NCI-H460 (cell line): ENCODE measurements at places on chromosomes 2 and 18.
A peak's percentile ranks its signal among the peaks of the same experiment; 100 is the strongest.

DNA sequence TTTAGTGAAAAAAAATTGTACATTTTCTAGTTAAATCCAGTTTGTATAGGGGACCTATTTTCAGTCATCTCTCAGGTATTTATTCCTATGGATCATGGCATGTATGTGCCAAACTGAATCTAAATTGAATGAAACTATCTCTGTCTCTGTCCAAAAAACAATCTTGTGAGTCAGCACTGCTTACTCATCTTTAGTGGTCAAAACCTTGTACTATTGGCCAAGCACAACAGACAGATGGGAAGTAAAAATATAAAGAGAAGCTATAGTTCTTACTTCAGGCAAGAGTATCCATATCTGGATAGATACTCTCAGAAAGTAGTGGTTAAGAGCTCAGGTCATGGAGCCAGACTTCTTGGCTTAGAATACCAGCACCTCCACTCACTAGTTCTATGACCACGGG lies 76.0 kb upstream of the KLHL14 start:
- no peak for DNase-seq

DNA sequence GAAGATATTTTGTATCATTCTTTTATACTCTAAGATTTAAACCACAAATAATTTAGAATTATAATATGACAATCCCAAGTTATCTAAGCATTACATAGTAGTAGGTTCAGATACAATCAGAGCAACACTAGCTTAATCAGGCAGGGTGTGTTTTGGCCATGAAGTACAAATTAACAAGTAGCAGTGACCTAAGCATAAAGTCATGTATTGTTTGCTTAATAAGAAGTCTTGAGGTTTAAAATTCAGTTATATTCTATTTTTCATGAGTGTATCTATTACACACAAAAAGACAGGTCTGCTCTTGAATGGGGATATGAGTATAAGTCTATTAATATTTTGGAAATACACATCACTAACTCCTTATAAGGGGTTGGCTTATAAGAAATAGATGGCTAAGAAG lies 39.9 kb downstream of the DYNAP start:
- DNase-seq: no peak

DNA sequence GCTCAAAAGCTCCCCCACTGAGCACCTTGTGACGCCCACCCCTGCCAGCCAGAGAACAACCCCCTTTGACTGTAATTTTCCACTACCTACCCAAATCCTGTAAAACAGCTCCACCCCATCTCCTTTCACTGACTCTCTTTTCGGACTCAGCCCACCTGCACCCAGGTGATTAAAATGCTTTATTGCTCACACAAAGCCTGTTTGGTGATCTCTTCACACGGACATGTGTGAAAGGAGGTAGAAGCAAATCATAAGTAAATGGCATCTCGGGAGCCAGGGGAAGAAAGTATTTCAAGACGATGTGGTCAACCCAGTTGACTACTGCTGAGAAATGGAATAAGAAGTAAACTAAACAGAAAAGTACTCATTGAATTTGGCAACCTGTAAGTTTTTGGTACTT lies 11.2 kb upstream of the NCKAP1 start:
- DNase-seq: no peak

GRCh38 chr2:19900931-19901441 lies 797 bp downstream of the TTC32 start:
- no peak for DNase-seq

- no peak for DNase-seq
These were observed 4.0 kb downstream of the RNMT start for GRCh38 chr18:13730481-13730880.

DNA sequence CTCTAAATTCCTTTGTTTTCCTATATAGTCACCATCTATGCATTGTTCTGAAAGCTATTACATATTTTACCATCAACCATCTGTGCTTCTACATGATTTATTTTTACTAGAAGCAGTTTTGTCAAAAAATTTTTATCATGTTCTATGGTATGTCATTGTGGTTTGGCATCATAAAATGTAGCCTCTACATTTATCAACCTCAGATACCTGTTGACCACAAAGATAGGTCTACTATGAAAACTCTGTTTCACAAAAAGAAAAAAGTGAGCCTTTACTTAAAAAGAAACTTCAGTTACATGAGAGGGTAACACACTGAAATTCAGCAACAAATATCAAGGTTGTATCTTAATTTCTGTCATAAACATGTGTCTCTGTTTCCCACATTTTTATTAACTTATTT lies 3.7 kb downstream of the BCL2 start:
- DNase-seq: no peak

- peak; percentile 75 for DNase-seq
These were observed 81.5 kb downstream of the BCL2 start for GRCh38 chr18:63237881-63238692.

DNA sequence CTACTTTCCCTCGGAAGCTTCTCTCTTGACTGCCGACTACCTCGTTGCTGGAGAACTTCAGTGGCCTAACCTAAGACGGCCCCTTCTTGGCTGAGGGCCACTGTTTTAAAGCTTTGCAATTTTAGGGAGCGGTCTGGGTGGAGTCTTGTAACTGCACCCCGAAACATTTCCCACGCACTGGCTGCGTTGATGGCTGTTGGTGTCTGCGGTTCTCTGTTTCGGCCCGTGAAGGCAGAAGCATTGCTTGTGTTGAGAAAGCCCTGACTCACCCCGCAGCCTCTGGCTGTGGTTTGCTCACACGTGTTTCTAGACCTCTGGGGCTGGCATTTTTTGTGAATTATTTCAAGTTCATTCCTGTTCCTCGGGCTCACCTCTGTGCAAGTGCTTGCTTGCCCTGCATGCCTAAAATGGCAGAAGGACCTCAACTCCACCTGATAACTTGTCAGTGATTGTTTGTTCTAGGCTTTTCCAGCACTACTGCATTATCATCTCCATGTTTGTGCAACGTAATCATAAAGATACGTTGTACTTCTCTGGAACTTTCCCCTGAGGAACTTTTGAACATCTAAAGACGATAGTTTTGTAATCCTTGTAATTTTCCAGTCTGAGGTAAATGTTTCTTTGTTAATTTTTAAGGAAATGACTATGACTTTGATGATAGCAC lies 94.2 kb upstream of the DLX2 start:
- no peak for DNase-seq

- no peak for DNase-seq
These were observed 17.5 kb upstream of the TBC1D8 start for GRCh38 chr2:101168706-101169105.

- no peak for DNase-seq
These were observed 8.8 kb upstream of the SLC35F5 start for GRCh38 chr2:113765276-113765675.

DNA sequence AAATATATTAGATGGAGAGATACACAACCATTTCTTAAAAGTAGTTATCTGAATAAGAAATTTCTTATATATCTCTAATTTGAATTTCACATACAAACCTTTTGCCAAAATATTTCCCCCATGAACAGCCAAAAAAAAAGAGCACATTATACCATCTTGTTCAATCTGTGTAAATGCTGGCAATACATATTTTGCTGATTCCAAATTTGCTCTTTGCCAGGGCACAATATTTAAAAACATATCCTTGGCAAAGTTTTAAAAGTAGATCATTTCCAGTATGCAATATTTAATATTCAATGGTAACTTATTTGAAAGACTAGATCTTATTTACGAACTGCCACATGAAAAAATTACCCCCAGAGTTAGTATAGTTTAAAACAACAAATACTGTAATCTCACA lies 204.2 kb downstream of the CBLN2 start:
- no peak for DNase-seq

- DNase-seq: peak; percentile 5
These were observed 224.6 kb downstream of the EPHA4 start for GRCh38 chr2:221347471-221347870.

- no peak for DNase-seq
These were observed 321.4 kb downstream of the CDH2 start for GRCh38 chr18:27855486-27855885.

DNA sequence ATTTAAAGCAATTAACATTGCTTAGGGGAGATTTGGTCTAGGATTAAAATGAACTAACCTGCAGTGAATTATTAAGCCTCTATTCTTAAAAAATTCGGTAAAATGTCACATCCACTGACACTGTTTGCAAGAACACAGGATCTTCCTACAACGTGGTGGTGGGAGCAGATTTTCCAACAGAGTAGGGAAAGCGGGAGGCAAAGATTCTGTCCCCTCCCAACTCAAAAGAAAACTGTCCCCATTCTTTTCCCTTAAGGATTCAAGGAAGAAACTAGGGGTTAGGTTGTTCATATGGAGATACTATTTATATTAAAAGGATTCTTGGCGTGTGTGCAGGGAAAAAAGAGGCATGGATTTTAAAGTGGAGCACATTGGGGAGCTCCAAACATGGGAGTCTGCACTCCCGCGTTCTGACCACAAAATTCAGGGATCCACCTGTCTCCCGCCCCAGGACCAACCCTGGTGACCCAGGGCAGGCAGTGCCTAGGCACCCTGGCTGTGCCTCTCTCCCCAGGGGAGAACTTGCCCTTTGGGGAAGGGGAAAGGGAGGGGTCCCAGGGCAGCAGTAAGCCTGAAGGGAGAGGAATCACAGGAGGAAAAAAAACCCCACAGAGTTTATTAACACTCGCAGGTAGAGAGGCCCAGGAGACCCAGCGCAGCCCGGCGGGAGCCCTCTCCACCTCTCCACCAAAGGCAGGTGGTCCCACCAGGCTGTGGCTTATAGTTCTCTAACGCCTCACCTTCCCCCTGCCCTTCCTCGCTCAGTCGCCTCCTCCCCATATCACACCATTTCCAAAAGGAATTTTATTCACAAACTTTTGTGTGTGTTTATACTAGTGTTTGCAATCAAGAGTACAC lies 2.3 kb downstream of the PTGR3 start:
- no peak for DNase-seq

DNA sequence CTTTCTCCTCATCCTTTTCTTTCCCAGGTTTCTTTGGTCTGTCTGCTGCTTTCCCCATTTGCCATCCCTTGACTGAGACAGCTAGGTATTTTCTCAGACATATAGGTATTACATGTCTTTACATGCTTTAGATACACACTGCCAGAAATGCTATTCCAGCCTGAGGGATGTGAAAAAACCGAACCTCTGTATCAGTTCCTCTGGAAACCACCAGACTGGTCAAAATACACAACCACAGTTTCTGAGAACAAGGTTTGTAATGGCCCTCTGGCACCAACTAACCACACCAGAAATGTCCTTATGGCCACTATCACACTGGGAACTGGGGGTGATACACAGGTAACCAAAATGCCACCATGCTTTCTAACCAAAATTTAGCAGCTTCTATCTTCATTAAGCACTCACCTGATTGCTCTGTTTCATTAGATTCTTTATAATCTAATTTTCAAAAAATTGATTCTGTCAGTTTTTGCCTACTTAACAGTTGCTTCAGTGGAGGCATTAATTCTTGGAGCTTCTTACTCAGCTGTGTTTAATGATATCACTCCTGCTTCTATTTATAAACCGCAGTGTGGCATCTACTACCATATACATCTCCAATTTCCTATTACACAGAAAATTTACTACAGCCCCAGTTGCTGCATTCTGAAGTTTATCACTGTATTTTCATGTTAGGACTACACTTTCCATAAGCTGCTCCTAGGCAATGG lies 243.5 kb downstream of the WDPCP start:
- DNase-seq: no peak

DNA sequence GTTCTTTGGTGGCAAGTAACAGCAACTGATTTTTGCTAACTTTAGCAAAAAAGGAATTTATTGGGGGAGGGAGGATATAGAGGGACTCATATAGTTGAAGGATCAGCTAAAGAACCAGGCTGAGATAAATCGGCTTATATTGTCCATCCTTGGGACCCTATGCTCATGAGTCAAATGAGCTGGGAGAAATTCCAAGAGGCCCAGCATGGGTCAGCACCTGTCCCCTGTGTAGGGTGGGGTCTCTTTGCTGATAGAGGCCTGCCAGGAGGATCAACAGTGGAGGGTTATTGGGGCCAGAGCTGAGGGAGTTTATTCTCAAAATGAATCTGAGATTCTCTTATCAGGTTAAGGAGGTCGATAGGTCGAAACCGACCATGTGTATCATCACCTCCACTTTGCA lies 97.2 kb downstream of the VAPA start:
- DNase-seq: no peak

- no peak for DNase-seq
These were observed 535.5 kb downstream of the TNS1 start for GRCh38 chr2:217467331-217467730.

DNA sequence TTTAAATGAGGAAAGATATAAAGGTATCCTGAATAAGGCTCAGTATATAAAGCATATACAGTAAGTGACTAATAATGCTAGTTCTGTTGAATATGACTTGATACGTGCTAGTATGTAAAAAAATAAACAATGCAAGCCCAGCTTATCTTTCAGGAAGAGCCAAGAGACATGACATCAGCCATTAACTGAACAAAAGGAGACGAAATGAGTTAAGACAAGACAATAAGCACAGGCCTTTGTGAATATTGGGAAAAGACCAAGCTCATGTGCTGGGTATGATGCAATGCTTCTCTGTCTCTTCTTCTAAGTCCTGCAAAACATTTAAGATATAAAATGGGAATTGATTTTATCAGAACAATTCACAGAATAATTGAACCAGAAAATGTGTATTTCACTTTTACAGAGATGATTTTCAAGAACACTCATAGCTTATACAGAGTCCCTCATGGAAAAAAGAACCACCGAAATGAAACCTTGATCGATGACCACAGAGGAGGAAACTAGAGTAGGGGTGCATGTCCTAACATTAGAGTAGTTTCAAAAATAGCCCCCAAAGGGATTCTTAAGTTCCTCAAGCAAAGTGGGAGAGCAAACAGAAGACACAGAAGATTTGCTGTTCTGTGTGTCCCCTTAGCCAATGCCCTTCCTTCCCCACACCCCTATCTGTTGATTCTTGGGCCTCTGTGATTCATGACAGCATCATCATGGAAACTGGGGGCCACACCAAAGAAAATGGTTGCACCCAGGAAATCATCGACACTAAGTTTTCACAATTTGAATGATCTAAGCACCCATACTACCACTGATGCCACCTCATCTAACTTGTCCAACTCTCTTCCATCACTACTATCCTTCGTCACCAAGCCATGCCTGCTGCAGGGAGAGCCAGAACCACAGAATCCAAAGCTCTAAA lies 68.0 kb upstream of the CRIM1 start:
- DNase-seq: no peak

DNA sequence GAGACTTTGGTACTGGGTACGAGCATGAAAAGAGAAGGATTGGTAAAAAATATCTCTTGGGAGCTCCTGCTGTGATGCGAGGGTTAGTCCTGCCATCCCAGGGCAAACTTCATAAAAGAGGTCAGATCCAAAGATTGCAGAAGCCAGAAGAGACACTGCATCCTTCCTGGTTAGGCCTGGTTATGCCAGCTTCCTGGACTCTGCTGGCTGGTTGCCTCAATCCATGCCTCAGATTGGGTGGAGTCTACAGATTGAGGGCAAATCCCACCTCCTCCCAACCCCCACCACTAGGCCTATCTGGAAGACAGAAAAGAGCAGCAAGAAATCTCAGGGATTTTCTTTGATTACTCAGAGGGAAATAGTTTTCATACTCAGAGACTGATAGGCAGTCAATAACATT lies 5.3 kb upstream of the ACADL start:
- no peak for DNase-seq

DNA sequence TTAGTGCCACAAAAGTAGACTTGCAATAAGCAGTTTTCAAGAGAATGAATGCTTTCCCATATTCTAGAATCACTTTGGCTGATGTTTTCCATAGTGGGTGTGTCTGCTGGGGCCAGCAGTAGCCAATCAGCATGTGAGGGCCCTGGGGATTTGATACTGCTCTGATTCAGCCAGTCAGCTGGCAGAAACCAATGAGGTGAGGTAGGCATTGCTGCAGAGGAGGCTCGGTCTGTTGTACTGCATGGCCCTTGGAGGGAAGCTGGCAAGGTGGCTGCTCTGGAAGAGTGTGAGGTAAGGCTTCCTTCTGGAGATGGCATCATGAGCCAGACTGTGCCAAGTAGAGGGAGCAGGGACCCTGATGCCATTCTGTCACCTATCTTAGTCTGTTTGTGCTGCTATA lies 22.7 kb downstream of the TMEM87B start:
- no peak for DNase-seq
